Activated CD4-positive, alpha-beta T cell treated with anti-CD3 and anti-CD28 coated beads for 48 hours (primary cell): ENCODE measurements at places on chromosomes 1 and 21.

DNA sequence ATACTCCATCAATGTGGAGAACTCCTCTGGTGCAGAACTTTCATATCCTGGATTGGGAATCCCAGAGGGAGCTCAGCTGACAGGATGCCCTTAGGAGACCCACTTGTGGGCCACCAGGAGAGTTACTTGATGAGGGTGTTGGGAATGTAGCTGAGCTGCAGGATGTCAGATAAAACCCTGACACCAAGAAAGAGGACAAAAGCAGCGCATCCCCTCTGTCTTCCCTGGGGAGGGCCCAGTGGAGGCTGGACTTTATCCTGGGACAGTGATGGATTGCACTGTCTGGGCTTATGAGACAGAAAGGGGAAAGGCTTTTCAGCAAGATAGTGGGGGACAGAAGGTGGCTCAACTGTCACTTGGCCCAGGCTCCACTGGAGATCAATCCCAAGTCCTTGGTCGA is 88.1 kb upstream of the BCAR3 start:
- DNase-seq, result no peak

- no peak for DNase-seq
Measured at GRCh38 chr1:100750005-100750885, 30.7 kb downstream of the VCAM1 start.

- no peak for DNase-seq
Measured at GRCh38 chr21:31964692-31965091, 91.9 kb downstream of the HUNK start.

- no peak for DNase-seq
Measured at GRCh38 chr1:165560883-165561656, 17.3 kb downstream of the LRRC52 start.

- no peak for DNase-seq
Measured at GRCh38 chr1:202679406-202680177, 30.7 kb downstream of the SYT2 start.

GRCh38 chr21:34110594-34111202 is 37.3 kb downstream of the MRPS6 start:
- no peak for DNase-seq
